Fibroblast of mammary gland (primary cell): ENCODE measurements at places on chromosomes 5 and 9.
A peak's percentile ranks its signal among the peaks of the same experiment; 100 is the strongest.

GRCh38 chr5:9156282-9156681, 389.6 kb downstream of the SEMA5A start:
- peak; percentile 75 for DNase-seq

GRCh38 chr9:31912636-31913035, 471.8 kb upstream of the ACO1 start:
- DNase-seq, result no peak

DNA sequence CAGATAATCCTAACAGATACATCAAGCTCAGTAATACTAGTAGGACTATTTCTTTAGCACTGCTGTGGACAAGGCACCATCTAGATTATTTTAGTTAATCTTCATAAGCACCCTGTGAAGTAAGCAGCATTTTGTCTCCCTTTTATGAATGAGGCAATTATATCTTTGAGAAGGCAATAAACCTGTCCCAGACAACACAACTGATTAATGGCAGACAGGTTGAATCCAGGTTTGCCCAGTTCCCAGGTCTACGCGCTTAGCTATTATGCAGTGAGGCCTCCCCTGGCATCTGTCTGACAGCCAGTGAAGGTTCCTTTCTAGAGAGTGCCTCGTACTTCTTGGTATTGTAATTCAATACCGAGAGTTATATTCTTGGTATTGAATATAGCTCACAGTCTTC, 9.7 kb upstream of the LVRN start:
- DNase-seq, result no peak

DNA sequence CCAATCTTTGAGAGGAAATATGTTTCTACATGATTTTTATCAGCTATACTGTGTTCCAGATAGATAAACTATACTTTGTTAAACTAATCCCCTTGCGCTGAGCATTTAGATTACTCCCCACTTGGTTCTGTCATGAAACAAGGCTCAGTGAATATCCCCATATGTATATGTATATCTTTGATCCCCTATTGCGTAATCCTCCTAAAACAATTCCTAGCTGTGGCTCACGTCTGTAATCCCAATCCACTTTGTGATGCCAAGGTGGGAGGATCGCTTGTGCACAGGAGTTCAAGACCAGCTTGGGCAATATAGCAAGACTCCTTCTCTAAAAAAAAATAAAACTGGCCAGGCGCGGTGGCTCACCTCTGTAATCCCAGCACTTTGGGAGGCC, 2.7 kb downstream of the PHYHD1 start:
- no peak for DNase-seq

DNA sequence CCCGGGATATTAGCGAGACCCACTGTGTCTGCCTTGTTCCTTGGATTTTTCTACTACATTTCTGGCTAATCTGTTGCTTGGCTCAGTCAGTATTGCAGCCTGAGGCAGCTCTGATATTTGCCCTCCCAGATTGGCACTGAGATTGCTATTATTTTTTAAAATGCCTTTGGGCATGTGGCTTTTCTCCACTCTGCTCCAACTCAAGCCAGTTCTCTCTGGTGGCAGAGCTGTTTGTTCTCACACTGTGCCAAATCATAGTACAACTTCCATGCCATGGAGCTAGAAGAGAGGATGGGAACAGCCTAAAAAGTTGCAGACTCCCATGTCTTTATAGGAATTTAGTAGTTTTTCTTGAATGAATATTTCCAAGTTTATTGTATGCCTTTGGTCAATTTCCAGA, 155.9 kb upstream of the ATP10B start:
- no peak for DNase-seq

DNA sequence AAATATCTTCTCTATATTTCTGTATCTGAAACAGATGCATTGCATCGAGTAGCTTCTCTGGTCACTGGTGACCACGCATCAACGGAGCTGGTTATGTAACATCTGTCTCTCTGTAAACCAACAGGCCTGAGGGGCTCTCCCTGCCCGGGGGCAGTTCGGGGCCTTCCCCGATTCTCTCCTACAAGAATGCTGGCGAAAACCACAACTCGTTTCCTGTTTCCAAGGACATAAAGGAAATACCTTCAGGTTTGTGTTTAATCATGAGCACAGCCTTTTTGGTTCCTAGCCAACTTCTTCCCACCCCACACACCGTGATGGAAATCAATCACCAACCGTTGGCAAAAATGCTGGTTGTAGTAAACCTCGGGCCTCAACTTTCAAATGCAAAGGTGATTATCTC, 25.1 kb downstream of the GDNF start:
- DNase-seq, result no peak
